ENCODE measurements at places on chromosomes 3 and 15. TPM values are rescaled to one million over a fixed set of nuclear protein-coding genes. Genes with fewer than 3 reads are reported as not detected.

GOLGA6A gene
- 1.0 TPM for total RNA-seq

OSBPL10 gene
- 6.8 TPM for total RNA-seq

CCR3 gene
- total RNA-seq: not detected

LIPH gene
- under 0.01 TPM for total RNA-seq

ULK3 gene
- total RNA-seq: 18.3 TPM

TGM4 gene
- not detected for total RNA-seq

GOLGA6L7 gene
- total RNA-seq: not detected

FBXW12 gene
- 0.52 TPM for total RNA-seq

GRAMD1C gene
- total RNA-seq: 1.6 TPM

SH3GL3 gene
- 6.3 TPM for total RNA-seq

MUC4 gene
- 0.52 TPM for total RNA-seq

C3orf70 gene
- 4.2 TPM for total RNA-seq

SLC6A1 gene
- 2.6 TPM for total RNA-seq

PP2D1 gene
- not detected for total RNA-seq

C3orf62 gene
- total RNA-seq: 1.6 TPM

ECE2 gene
- total RNA-seq: not detected

C15orf62 gene
- total RNA-seq: not detected

ADPRH gene
- total RNA-seq: 5.2 TPM

RPUSD2 gene
- 10.4 TPM for total RNA-seq

SLC51B gene
- 0.52 TPM for total RNA-seq

NCK1 gene
- total RNA-seq: 36.5 TPM

CADM2 gene
- 4.2 TPM for total RNA-seq

DGKG gene
- 2.6 TPM for total RNA-seq

DZIP1L gene
- total RNA-seq: 13.6 TPM

FAM162A gene
- total RNA-seq: 13.0 TPM

PAK6 gene
- total RNA-seq: 1.0 TPM

INSYN1 gene
- total RNA-seq: 2.1 TPM

P2RY14 gene
- 1.6 TPM for total RNA-seq

KBTBD12 gene
- 13.6 TPM for total RNA-seq

CCR5 gene
- 0.52 TPM for total RNA-seq

SH3BP5 gene
- total RNA-seq: 24.0 TPM

ESYT3 gene
- 14.1 TPM for total RNA-seq

HRG gene
- total RNA-seq: not detected

GNAT1 gene
- not detected for total RNA-seq

IQCF6 gene
- not detected for total RNA-seq

EIF3J gene
- 35.0 TPM for total RNA-seq

WDR93 gene
- not detected for total RNA-seq

CSPG5 gene
- total RNA-seq: 1.0 TPM

SMCO1 gene
- total RNA-seq: 3.7 TPM

STRA6 gene
- total RNA-seq: 1.0 TPM

MAP6D1 gene
- 14.1 TPM for total RNA-seq

GUCA1C gene
- total RNA-seq: not detected

RBPMS2 gene
- total RNA-seq: under 0.01 TPM

RARRES1 gene
- total RNA-seq: 1.6 TPM

SELENOK gene
- total RNA-seq: 45.9 TPM

ROPN1B gene
- not detected for total RNA-seq

Measured in skeletal muscle tissue (tissue), 5 donors.